ENCODE measurements at places on chromosomes 7 and 10.
A peak's percentile ranks its signal among the peaks of the same experiment; 100 is the strongest.

GRCh38 chr10:86206240-86206579 is 160.4 kb downstream of the GRID1 start:
- no peak for DNase-seq

DNA sequence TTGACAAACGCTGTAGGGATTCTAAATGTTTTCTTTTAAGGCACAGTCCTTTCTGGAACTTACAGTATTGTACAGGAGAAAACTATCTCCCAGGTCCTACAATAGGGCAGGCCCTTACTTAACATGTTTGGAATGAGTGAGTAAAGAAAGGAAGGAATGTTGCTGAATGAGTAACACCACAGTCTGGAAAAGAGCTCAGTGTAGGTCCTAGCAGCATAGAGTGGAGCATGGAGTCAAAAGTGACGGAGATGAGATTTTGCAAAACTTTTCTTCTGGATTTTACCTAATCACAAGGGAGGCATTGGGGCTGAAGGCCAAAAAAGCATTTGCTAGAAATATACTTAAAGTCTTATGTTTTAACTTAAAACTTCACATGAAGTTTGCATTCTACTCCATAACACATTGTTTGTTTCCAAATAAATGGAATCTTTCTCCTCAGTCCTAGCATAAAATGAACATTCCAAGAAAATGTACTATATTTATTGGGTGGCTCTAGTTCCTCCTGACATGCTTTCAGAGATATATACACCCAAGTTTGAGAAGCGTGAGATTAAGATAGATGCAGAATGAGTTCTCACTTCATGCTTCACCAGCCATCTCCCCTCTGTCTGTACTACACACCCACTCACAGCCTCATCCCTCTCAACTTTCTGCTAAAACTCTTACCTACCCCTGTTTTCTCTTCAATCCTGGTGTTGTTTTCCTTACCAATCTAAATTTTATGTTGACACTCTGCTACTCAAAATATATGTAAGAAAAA is 20.2 kb upstream of the ADD3 start:
- no peak for DNase-seq

GRCh38 chr7:39541511-39541910 is 24.7 kb upstream of the YAE1 start:
- no peak for DNase-seq

- DNase-seq: no peak
Observed at GRCh38 chr10:83214136-83214535, 925.2 kb upstream of the GHITM start.

GRCh38 chr7:2384354-2385243 is 18.8 kb upstream of the CHST12 start:
- no peak for DNase-seq

DNA sequence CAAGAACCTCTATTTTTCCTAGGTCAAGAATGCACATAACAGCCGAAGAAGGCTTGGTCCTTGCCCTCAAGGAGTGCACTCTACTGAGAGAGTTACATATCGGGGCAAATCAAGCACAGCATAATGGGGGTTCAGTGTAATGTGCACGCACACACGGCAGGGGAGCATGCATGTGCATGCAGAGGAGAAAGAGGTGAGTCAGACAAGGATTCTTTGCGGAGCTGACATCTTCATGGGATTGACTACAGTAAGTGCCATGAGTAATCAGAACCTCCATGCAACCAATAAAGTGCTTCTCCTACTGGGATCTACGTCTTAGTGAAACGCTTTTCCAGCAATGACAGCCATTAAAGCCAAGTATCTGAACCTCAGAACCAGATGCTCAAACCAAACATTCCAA is 123.6 kb downstream of the RNF216 start:
- no peak for DNase-seq

- DNase-seq: no peak
Observed at GRCh38 chr7:92840316-92840715, 3.9 kb upstream of the CDK6 start.

- no peak for DNase-seq
Observed at GRCh38 chr10:19979628-19980027, 163.4 kb downstream of the PLXDC2 start.

GRCh38 chr7:139035586-139036353 is at the start of gene ZC3HAV1L:
TSS of gene ZC3HAV1L (minus strand) at chr7:139036042. CDS start at chr7:139036017, 25 bp downstream.
- DNase-seq: peak; percentile 49

DNA sequence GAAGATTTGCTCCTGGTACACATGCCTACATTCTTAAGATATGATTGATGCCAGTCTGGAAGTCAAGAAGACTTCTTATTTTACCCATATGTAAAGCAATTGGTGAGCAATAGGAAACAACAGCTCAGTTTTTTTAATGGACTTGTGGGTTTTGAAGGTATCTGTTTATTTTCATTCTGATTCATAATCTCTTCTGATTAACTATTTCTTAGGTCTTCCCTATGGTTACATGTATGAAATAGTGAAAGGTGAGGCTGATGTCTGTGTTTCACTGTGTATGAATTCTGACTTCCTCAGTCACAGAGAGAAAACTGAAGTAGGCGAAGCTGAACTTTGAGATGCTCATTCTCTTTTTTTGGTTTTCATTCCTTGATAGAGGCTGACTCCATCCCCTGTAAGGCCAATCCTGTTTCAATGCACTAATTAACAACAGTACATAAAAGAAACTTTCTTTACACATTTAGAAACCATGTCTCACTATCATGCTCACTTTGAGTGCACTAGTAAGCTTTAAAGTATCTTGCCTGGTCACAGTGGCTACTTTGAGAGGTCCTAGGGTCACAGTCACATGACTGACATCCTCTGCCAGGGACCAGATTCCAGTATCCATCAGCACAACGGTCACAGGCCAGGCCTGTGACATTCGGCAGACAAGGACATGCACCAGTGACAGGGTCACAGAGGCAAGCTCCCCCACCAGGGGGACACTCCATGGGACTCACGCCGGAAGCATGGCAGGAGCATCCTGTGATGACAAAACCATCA is 59.5 kb upstream of the LAMB1 start:
- no peak for DNase-seq

GRCh38 chr7:151755131-151755801 is 121.6 kb downstream of the PRKAG2 start:
- DNase-seq: no peak

GRCh38 chr7:5681979-5682546 is 99.4 kb downstream of the RNF216 start:
- DNase-seq: no peak

- DNase-seq: no peak
Observed at GRCh38 chr10:44194435-44194834, 190.5 kb downstream of the CXCL12 start.

GRCh38 chr7:108838198-108838597 is 268.5 kb downstream of the DNAJB9 start:
- DNase-seq: no peak
